ENCODE measurements at places on chromosomes 13 and 19.
A peak's percentile ranks its signal among the peaks of the same experiment; 100 is the strongest.

DNA sequence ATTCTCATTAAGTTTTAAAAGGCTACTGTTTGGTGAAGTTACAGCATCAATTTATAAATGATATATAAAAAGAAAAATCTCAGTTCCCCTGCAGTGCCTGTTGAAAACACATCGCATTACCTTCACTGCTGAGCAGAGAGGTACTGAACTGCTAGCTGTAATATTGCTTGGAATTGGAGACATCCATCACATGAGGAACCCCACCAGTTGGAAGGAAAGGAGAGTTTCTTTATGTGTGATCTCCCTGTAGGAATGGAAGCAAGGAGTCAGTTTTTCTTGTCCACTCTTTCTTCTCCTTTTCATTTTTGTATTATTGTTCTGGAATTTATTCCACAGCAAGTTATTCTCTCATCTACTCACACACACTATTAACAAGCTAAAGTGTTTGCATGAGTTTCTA lies 1586.0 kb upstream of the PRR20A start:
- H3K36me3 ChIP-seq: no peaks in the 10 kb centered on the region
- no peaks in the 10 kb centered on the region for H3K4me1 ChIP-seq
- H3K4me3 ChIP-seq: no peak overlapping the region
- no peak overlapping the region for H3K27ac ChIP-seq
- DNase-seq: no peak
- H3K27me3 ChIP-seq: no peaks in the 10 kb centered on the region

- no peak for DNase-seq
- no peaks in the 10 kb centered on the region for H3K36me3 ChIP-seq
- no peak overlapping the region for H3K27ac ChIP-seq
- no peak overlapping the region for H3K4me3 ChIP-seq
- no peaks in the 10 kb centered on the region for H3K27me3 ChIP-seq
These were observed 1.4 kb upstream of the SCEL start for GRCh38 chr13:77533875-77534788.

DNA sequence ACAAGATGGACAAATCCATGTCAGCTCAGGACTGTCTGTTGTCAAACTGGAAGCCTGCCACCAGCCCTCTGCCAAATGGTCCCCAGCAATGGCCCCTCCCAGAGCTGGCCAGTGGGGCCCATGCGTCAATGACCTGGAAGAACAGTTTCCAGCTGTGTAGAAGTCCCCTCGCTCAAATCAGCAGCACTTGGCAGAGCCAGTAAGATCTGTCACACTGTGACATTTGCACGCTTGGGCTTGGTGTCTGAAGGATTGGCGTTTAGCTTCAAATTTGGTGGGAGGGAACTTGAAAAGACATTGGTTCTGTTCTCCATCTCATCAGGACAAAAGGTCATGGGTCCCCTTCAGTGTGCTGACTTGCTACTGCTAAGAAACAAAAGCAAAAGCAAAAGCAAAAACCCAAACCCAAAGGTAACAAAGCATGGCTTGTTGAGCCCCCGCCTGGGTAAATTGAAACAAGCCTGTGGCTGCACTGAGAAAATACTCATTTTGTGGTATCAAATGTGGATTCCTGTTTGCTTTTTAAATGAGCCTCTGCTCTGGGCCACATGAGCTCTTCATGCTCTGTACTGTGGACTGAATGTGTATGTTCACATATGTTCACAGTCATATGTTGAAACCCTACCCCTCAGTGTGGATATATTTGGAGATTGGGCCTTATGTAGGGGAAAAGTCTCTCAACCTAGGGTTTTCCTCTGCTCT lies 253.6 kb upstream of the MAB21L1 start:
- H3K4me1 ChIP-seq: peaks cover 8% of the 10 kb centered on the region
- H3K36me3 ChIP-seq: no peaks in the 10 kb centered on the region
- H3K27me3 ChIP-seq: no peaks in the 10 kb centered on the region
- no peak overlapping the region for H3K4me3 ChIP-seq
- DNase-seq: peak; percentile 63

DNA sequence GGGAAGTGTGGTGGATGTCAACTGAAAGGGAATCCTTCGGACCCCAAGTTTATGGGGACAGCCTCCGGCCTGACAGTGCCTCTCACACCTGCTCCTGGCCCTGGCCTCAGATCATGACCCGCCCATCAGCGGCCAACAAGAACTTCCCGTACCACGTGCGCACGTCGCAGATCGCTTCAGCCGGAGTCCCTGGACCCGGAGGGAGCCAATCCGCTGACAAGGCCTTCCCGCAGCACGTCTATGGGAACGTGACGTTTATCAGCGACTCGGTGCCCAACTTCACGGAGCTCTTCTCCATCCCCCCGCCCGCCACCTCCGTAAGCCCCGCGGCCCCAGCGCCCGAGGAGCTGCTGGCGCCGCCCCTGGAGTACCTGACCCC lies 2.0 kb upstream of the MEGF8 start:
- H3K4me3 ChIP-seq: no peak overlapping the region
- DNase-seq: no peak
- H3K36me3 ChIP-seq: no peaks in the 10 kb centered on the region
- no peak overlapping the region for H3K27ac ChIP-seq
- peaks cover 26% of the 10 kb centered on the region for H3K4me1 ChIP-seq

- H3K27ac ChIP-seq: no peak overlapping the region
- peaks cover 18% of the 10 kb centered on the region for H3K27me3 ChIP-seq
- H3K4me1 ChIP-seq: no peaks in the 10 kb centered on the region
- no peak for DNase-seq
- no peak overlapping the region for H3K4me3 ChIP-seq
These were observed 12.0 kb upstream of the CEACAM21 start for GRCh38 chr19:41563854-41564514.

- H3K4me1 ChIP-seq: peaks cover 4% of the 10 kb centered on the region
- no peak overlapping the region for H3K4me3 ChIP-seq
- no peaks in the 10 kb centered on the region for H3K36me3 ChIP-seq
These were observed 362.6 kb downstream of the KLF5 start for GRCh38 chr13:73421310-73421912.

GRCh38 chr19:50906217-50906616 lies 5.0 kb downstream of the KLK4 start:
- no peaks in the 10 kb centered on the region for H3K36me3 ChIP-seq
- H3K4me3 ChIP-seq: no peak overlapping the region
- H3K27ac ChIP-seq: no peak overlapping the region

GRCh38 chr19:681029-682019 lies 5.1 kb downstream of the FSTL3 start:
- peak; percentile 84 for DNase-seq
- H3K4me1 ChIP-seq: peaks cover 23% of the 10 kb centered on the region
- peak overlapping the region; percentile 58 for H3K4me3 ChIP-seq
- H3K36me3 ChIP-seq: no peaks in the 10 kb centered on the region

DNA sequence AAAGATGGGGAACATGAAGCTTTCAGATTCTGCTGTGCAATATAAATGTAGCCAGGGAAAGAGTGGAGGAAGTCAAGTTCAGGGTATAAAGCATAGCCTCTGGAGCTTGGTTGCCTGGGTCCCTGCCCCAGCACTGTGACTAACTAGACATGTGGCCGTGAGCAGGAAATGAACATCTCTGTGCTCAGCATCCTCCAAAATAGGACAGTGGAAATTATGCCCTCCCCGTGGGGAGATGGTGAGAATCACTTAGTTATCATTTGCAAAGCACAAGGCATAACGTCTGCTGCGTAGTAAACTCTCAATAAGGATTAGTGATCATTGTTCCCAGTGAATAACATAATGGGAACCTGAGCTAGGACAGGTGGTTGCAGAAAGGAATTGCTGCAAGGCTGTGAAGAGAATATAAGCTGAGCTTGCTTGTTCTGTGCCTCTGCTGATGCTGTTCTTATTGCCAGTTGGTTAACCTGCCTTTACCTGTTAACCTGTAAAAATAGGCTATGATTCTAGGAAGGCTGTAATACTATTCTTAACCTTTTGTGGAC lies 441.0 kb downstream of the COG6 start:
- no peak for DNase-seq
- no peak overlapping the region for H3K4me3 ChIP-seq
- no peaks in the 10 kb centered on the region for H3K36me3 ChIP-seq
- H3K27ac ChIP-seq: no peak overlapping the region

- H3K4me3 ChIP-seq: no peak overlapping the region
- no peaks in the 10 kb centered on the region for H3K27me3 ChIP-seq
- no peaks in the 10 kb centered on the region for H3K4me1 ChIP-seq
- no peaks in the 10 kb centered on the region for H3K36me3 ChIP-seq
These were observed 265.9 kb downstream of the MYO16 start for GRCh38 chr13:108895220-108895704.

- DNase-seq: no peak
- H3K4me3 ChIP-seq: no peak overlapping the region
- H3K36me3 ChIP-seq: no peaks in the 10 kb centered on the region
- peaks cover 39% of the 10 kb centered on the region for H3K4me1 ChIP-seq
- no peaks in the 10 kb centered on the region for H3K27me3 ChIP-seq
These were observed 2.4 kb upstream of the AKAP8L start for GRCh38 chr19:15421136-15421695.

DNA sequence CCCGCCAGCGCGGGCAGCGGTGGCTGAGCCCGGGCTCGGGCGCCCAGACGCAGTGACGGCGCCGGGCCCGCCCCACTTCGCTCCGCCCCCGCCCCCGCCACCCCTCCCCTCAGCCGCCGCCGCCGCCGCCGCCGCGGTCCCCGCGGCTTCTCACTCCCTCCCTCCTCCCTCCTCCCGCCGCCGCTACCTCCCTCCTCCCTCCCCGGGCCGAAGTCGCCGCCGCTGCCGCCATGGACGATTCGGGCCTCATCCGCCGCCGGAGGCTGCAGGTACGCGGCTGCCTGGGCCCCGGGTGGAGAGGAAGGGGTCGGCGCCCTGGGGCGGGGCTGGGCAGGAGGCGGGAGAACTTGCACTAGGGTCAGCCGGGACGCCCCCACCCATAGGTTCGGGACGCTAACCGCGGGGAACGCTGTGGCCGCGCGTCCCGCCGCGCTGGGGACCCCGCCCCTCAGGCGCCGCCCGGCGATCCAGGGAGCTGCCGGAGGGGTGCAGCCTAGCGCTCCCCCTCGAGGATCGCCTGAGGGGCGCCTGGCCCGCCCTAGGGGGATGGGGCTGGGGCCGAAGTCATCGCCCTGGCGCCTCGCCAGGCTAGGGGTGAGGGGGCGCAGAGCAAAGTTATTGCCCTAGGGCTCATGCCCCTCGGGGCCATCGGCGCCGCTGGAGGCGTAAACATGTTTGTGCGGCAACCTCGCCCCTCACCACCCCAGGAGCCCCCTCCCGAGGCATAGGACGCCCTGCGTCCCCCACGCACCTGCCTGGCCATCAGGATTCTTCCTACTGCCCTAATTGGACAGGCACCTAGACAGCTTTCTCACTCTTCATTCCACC lies 427 bp downstream of the RTBDN start:
- DNase-seq: no peak
- H3K4me3 ChIP-seq: peak overlapping the region; percentile 40

- no peaks in the 10 kb centered on the region for H3K4me1 ChIP-seq
- no peak overlapping the region for H3K4me3 ChIP-seq
- H3K27ac ChIP-seq: no peak overlapping the region
- H3K27me3 ChIP-seq: no peaks in the 10 kb centered on the region
These were observed 169.8 kb downstream of the SHISA2 start for GRCh38 chr13:25881971-25882451.

GRCh38 chr13:49932066-49932465 lies 4.1 kb downstream of the SPRYD7 start:
- no peak overlapping the region for H3K27ac ChIP-seq
- H3K36me3 ChIP-seq: peaks cover 41% of the 10 kb centered on the region
- no peaks in the 10 kb centered on the region for H3K27me3 ChIP-seq
- DNase-seq: no peak
- peaks cover 33% of the 10 kb centered on the region for H3K4me1 ChIP-seq

- no peaks in the 10 kb centered on the region for H3K36me3 ChIP-seq
- H3K27ac ChIP-seq: no peak overlapping the region
- DNase-seq: no peak
- H3K4me3 ChIP-seq: no peak overlapping the region
- no peaks in the 10 kb centered on the region for H3K27me3 ChIP-seq
These were observed 7.5 kb downstream of the DOCK9 start for GRCh38 chr13:98970330-98970729.

GRCh38 chr19:46806656-46807055 lies 18.3 kb upstream of the SLC1A5 start:
- H3K4me3 ChIP-seq: no peak overlapping the region
- H3K27ac ChIP-seq: no peak overlapping the region
- no peaks in the 10 kb centered on the region for H3K36me3 ChIP-seq
- H3K27me3 ChIP-seq: no peaks in the 10 kb centered on the region
- no peaks in the 10 kb centered on the region for H3K4me1 ChIP-seq

DNA sequence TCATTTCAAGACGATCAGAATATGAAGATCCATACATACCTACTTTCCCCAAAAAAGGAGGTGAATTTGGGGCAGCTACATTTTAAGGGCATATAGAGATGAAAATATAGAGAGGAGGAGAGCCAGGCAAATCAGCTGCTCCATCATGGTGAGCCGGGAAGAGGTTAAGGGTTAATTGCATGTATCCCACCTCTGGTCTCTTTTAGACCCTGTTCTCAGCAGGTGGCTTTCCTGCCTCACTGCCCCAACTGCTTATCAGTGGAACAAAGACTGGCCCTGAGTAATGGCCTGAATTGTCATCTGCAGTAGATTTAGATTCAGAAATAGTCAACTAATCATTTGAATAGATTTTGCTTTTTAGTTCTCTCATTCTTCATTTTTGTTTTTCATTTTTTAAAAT lies 206.6 kb downstream of the SPRY2 start:
- no peak overlapping the region for H3K4me3 ChIP-seq
- H3K27ac ChIP-seq: peak overlapping the region; percentile 68
- DNase-seq: no peak
- no peaks in the 10 kb centered on the region for H3K27me3 ChIP-seq
- H3K36me3 ChIP-seq: no peaks in the 10 kb centered on the region

DNA sequence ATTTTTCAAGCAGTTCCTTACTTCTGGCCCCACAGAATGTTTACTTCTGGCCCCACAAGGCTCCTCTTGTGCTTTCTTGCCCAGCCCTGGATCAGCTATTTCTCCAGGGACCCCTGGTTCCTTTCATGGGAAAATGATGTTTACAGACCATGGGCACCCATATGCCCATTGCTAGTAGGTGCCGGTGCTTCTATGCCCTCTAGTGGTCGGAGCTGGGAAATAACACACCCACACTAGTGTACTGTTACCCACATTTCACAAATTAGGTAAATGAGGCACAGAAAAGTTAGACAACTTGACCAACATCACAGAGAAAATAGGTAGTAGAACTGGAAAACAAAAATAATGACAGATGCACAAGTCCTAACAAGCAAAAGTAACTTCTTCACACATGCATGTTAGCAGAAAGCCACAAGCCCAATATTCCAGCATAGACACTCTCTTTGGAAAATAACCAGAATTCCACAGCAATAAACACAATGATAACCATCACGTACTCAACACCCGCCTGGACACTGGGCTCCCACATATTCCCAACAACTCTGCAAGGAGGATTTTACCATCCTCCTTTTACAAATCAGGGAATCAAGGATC lies 1.3 kb upstream of the CEACAM6 start:
- H3K4me3 ChIP-seq: no peak overlapping the region
- no peaks in the 10 kb centered on the region for H3K4me1 ChIP-seq
- no peaks in the 10 kb centered on the region for H3K36me3 ChIP-seq
- no peak for DNase-seq

GRCh38 chr19:39515551-39516191 lies 732 bp downstream of the SELENOV start:
- no peak overlapping the region for H3K27ac ChIP-seq
- no peaks in the 10 kb centered on the region for H3K36me3 ChIP-seq
- no peak for DNase-seq
- peaks cover 62% of the 10 kb centered on the region for H3K27me3 ChIP-seq
- no peaks in the 10 kb centered on the region for H3K4me1 ChIP-seq

Data from gastrocnemius medialis (tissue), 4 donors.